ENCODE measurements at places on chromosomes 3 and 15.

DNA sequence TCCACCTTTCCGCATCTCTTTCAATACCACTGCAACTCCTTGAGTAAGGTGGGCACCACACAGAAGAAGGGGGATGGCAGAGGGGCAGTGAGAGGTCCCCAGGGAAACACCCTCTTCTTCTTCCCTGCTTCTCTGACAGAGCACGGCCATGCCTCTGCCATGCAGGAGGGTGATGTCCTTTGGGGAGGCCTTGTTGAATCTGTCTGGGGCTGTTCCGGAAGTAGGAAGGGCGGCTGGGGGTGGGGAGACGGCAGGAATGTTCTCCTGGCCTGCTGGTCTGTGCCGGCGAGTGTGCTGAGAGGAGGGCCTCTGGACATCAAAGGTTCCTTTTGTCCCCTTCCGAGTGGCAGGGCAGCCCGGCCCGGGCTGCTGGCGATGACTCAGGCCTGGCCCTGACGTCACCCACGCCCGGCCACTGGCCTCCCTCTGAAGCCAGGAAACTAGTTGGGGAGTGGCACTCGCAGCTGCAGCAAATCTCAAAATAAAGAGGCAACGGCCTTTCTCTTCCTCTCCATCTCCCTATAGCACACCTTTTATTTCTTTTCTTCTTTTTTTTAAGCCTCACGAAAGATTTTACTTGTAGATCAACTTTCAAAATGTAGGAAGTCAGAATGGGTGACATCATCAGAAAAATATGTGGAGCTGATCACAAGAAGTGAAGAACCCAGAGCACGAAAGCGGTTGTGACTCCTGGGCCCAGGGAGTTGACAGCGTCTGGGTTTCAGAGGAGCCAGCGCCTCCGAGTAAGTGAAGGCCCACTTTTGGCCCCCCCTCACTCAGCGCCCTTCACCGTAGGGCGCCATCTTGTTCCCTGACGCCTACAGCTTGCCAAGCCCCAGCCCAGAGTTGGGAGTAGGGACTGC is at the start of gene ZBTB38:
Gene ZBTB38 (plus strand): TSS at position 443 of the 863 bp plus-strand sequence. CDS start 73,885 bp downstream, outside the sequence.
- DNase-seq: no peak

GRCh38 chr3:141216975-141217374 is 14.7 kb upstream of the PXYLP1 start:
- no peak for DNase-seq

DNA sequence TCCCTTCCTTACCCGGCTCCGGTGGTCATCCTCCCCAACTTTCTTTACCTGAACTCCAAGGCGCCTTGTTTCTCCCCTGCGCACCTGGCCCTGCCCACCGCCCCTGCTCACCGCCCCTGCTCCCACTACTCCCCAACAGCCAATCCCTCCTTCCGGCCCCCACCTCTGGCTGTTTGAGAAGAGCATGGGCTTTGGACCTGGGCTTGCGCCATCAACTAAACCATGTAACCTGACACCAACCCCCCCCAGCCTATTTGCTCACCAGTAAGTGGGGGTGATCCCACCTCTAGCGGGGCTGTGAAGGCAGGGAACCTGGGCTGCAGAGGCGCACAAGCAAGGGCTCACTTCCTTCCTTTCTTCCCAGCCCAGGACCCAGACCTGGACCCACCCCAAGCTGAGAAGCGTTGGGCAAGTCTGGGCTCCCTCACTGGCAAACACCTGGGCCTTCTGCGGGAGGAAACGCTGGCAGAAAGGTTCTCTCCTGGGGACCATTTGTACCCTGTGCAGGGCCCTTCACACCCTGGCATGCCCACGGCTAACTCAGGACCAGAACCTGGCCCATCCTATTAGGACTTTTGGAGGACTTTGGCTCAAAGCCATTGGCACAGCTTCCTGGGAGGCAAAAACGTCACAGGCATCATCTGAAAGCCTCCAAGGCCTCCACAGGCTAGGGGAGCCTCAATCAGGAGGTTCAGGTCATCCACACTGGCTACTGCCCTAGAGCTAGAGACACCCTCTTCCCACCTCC is at the start of gene PLXNB1:
Gene PLXNB1 (minus strand): TSS at position 127 of the 748 bp plus-strand sequence. CDS start 5,475 bp downstream, outside the sequence.
- peak; percentile 53 for DNase-seq

DNA sequence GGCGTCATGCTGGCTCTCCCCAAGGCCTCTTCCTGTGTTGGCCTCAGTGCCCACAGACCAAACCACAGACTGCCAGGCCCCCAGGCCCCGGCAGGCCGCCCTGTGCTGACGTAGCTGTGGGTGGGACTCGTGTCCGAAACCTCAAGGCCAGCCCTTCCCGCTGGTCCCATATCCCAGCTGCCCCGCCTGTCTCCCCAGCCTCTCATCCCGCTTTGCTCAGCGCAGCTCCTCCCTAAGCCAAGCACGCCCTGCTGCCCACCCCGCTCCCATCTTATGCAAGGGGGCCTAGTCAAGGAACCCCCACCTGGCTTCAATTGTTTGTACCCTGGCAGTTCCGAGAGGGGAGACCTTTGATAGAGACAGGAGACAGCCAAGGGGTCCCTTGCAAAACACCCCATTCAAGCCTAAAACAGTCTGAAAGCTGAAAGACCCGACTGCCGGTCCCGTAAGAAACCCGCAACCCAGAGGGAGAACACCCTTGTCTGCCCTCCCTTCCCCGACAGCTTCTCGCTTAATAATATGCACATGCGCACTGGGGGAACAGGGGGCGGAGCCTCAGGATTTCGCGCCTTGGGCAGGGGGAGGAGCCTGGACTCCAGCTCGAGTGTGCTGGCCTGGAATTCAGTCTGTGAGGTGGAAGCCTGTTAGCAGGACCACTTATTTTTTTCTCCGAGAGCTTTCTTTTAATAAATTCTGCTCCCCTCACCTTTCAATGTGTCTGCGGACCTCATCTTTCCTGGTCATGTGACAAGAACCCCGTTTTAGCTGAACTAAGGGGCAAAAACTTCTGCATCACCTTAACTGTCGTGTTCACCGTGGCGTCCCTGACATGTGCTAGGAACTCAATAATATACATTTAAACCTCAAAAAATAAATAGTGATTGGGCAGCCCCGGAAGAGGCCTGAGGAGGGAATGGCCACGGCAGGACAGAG is 17.2 kb downstream of the TNFAIP8L3 start:
- peak; percentile 78 for DNase-seq

DNA sequence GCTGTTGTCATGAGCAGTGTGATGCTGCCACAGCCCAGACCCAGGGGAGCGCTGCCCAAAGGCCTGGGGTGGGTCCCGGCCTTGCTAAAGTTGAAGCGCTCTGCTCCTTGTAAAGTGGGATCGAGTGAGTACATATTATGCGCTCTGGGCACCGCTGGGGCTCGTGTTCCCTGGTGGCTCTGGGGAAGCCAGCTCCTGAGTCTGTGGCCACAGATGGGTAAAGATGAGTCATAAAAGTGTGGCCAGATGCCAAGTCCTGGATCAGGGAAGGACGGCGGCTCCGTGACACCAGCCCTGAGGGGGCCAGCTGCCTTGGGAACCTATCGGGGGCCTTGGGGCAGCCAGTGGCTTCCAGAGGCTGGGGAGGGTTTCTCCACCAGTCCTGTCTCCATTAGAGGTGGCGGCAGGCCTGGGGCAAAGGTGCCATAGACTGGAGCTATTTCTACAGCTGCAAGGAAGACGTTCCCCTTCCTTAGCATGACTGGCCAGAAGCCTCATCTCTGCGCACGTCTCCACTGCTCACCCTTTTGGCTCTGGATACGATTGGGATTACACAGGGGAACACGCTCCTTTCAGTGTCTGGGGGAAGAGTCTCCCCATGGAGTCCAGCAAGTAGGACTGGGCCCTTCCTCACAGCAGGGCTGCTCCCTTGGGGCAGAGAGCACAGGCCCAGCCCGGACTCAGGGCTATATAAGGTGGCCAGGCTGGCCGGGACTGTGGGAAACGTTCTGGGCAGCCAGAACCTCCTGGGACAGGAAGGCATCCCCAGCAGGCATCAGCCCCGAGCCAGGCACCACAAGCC is 1.2 kb upstream of the ITIH4 start:
- DNase-seq: no peak

DNA sequence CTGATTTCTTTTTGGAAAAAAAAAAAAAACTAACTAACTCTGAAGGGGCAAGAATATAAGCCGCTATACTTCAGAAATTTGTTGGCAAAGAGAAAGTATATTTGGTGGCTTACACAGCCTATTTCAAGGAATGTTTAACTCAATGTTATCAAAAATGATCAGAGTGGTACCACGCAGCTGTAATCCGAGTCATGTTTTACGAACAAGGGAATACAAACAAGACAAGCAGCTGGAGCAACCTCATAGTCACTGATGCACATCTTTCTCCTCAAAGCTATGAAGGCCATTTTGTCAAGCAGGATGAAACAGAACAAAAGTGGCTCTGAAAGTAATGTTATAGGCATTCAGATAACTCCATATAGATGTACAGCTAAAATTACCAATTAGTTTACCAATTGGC is 81.2 kb downstream of the SCAPER start:
- DNase-seq: no peak

All from OCI-LY7 (cell line).